ENCODE measurements at places on chromosomes 4 and X. TPM values are rescaled to one million over a fixed set of nuclear protein-coding genes. Genes with fewer than 3 reads are reported as not detected.

DNA sequence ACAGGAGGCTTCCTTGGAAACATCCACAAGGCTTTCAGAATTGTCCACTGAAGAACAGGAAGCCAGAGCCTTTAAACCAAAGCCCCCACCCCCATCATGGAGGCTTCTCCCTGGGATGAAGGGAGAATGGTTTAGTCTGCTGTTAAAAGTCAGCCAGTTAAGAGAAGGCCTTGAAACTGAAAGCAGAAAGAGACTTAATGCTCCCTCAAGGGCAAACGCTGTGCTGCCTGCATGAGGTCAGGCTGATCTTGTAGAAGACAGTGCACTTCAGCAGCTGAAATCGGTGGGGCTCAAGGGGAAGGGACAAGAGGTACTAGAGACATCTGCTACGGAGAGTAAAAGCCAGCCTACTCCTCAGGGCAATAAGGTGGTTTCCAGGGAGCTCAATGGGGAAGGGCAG is 69.0 kb downstream of the HPRT1 start:
- no peaks in the 10 kb centered on the region for H3K4me1 ChIP-seq
- H3K4me3 ChIP-seq: no peak overlapping the region
- H3K36me3 ChIP-seq: peaks cover 4% of the 10 kb centered on the region
- DNase-seq: no peak
- H3K27ac ChIP-seq: no peak overlapping the region

GRCh38 chr4:88104902-88105610 is 53.4 kb downstream of the ABCG2 start:
- no peaks in the 10 kb centered on the region for H3K36me3 ChIP-seq
- no peak for DNase-seq
- H3K27me3 ChIP-seq: no peaks in the 10 kb centered on the region
- no peak overlapping the region for H3K4me3 ChIP-seq

GRCh38 chr4:79927931-79928330 is 145.1 kb downstream of the ANTXR2 start:
- no peak for DNase-seq
- H3K4me1 ChIP-seq: 0 out of 2 replicates have a peak, but pooled peaks cover 3% of the 10 kb centered on the region
- H3K36me3 ChIP-seq: no peaks in the 10 kb centered on the region
- H3K27ac ChIP-seq: no peak overlapping the region
- H3K4me3 ChIP-seq: no peak overlapping the region
- H3K27me3 ChIP-seq: no peaks in the 10 kb centered on the region

The C4orf17 gene
- not detected for total RNA-seq

GRCh38 chr4:22030307-22030706 is 81.7 kb upstream of the KCNIP4 start:
- H3K36me3 ChIP-seq: no peaks in the 10 kb centered on the region
- no peaks in the 10 kb centered on the region for H3K27me3 ChIP-seq
- no peak overlapping the region for H3K4me3 ChIP-seq
- no peaks in the 10 kb centered on the region for H3K4me1 ChIP-seq
- no peak overlapping the region for H3K27ac ChIP-seq

The NEIL3 gene
- 8.3 TPM for total RNA-seq

DNA sequence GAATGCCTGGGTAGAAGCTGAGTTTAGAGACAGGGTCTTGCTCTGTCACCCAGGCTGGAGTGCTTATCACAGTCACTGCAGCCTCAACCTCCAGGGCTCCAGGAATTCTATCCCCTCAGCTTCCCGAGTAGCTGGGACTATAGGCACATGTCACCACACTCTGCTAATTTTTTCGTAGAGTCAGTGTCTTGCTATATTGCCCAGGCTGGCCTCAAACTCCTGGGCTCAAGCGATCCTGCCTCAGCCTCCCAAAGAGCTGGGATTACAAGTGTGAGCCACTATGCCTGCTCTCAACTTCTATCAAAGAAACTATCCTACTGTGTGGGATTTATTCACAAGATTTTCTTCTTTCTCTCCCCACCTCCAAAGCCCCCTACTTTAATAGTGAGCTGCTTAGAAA is 15.7 kb downstream of the MAPK10 start:
- no peak overlapping the region for H3K4me3 ChIP-seq

DNA sequence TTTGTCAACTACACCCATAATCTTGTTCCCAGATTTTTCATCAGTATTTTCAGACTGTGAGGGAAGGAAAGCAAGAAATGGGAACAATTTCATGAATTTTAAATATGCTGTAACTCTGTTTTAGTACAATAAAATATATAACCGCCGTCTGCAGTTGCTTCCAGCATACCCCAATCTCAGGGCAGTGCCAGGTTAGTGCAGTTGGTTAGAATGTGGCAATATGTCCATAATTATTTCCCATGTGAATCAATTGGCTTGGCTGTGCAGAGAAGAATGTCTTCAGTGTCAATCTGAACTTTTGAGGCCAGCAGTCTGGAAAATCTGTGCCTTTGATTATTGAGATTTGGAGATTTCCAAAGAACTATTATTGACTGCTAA is 5.0 kb upstream of the MMAA start:
- no peak overlapping the region for H3K27ac ChIP-seq
- no peaks in the 10 kb centered on the region for H3K36me3 ChIP-seq
- DNase-seq: no peak
- H3K27me3 ChIP-seq: no peaks in the 10 kb centered on the region
- no peak overlapping the region for H3K4me3 ChIP-seq
- H3K4me1 ChIP-seq: no peaks in the 10 kb centered on the region

- H3K27me3 ChIP-seq: no peaks in the 10 kb centered on the region
- H3K4me1 ChIP-seq: peaks cover 4% of the 10 kb centered on the region
- H3K36me3 ChIP-seq: no peaks in the 10 kb centered on the region
- H3K27ac ChIP-seq: no peak overlapping the region
These were observed 63.2 kb downstream of the NHS start for GRCh38 chrX:17438221-17438620.

The MAGEC3 gene
- total RNA-seq: not detected

GRCh38 chr4:185357733-185358440 is 37.8 kb downstream of the LRP2BP start:
- peaks cover 47% of the 10 kb centered on the region for H3K36me3 ChIP-seq
- no peak overlapping the region for H3K4me3 ChIP-seq
- H3K4me1 ChIP-seq: no peaks in the 10 kb centered on the region
- no peak for DNase-seq

- no peaks in the 10 kb centered on the region for H3K4me1 ChIP-seq
- 0 out of 2 replicates have a peak, but pooled peaks cover 2% of the 10 kb centered on the region for H3K36me3 ChIP-seq
- no peak overlapping the region for H3K4me3 ChIP-seq
- no peaks in the 10 kb centered on the region for H3K27me3 ChIP-seq
- DNase-seq: no peak
These were observed 121.8 kb upstream of the ADAMTS3 start for GRCh38 chr4:72690771-72691170.

DNA sequence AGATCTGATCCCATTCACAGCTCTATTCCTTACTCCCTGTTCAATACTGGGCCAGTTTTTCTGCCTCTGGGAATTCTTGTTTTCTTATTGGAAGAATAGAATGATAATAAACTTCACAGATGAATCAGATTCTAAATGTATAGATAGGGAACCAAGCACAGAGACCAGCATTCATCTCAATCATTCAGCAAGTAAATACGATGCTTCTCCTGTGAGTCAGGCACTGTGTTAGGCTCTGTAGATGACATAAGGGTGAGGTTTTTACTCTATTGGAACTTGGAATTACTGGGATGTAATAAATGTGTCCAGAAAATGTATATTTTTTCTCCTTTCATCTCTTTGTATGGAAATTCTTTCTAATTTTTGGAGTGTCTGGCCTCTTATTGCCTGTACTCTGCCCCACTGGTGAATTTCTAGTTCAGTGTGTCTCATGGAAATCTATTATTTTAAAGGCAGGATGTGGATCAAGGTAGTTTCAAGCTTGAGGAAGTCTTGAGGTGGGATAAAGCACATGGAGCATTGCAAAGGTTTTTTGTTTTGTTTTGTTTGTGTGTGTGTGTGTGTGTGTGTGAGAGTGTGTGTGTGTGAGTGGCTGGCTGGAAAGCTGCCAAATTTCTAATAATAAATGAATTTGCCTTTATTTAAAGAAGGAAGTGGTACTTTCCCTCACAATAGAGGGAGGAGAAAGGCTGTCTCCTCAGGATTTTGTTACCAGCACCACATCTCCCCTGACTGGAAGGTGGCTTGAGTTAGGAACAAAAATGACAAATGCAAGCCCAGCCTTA is 117.9 kb upstream of the HS3ST1 start:
- no peak overlapping the region for H3K27ac ChIP-seq
- no peaks in the 10 kb centered on the region for H3K27me3 ChIP-seq
- DNase-seq: no peak
- H3K36me3 ChIP-seq: no peaks in the 10 kb centered on the region

DNA sequence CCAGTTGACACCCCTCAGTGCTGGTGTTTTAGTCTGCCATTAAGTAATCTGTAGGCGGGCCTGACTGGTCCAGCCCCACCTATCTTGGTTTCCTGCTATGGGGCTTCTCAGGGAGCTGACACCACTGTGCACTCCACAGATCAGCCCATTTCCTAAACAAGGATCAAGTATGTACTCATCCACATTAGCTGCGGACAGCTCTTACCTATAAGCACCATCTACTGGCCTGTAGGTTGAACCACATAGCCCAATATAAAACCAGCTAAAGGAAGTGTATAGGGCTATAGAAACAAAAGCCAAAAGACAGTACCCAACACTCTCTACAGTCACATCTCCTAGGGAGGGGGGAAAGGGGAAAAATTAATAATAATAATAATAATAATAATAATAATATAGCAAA is 353.5 kb upstream of the CXorf51B start:
- no peak overlapping the region for H3K4me3 ChIP-seq
- no peaks in the 10 kb centered on the region for H3K36me3 ChIP-seq

DNA sequence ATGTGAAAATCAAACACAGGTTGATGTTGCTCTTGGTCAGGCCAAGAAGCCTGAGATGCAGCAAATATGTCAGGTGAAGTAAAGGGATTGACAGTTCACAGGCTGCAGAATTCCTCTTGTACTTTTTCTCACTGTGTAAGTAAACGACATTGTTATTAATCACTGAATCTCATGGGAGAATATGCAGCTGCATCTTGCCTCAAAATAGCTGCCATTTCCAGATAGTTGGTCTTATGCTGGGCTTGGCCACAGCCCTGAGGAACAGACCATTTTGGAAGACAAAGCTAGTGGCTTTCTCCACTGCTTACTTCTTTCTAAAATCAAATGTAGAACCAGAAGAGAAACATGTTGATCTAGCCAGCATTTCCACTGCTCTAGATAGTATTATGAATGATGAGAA is 403.4 kb upstream of the NR3C2 start:
- no peak overlapping the region for H3K27ac ChIP-seq
- H3K4me3 ChIP-seq: no peak overlapping the region
- no peaks in the 10 kb centered on the region for H3K27me3 ChIP-seq
- H3K4me1 ChIP-seq: no peaks in the 10 kb centered on the region

GRCh38 chr4:108126806-108127205 is 41.9 kb downstream of the LEF1 start:
- DNase-seq: no peak
- H3K36me3 ChIP-seq: no peaks in the 10 kb centered on the region
- no peak overlapping the region for H3K4me3 ChIP-seq
- H3K4me1 ChIP-seq: no peaks in the 10 kb centered on the region
- H3K27me3 ChIP-seq: no peaks in the 10 kb centered on the region

- peaks cover 3% of the 10 kb centered on the region for H3K4me1 ChIP-seq
- H3K27ac ChIP-seq: no peak overlapping the region
- no peaks in the 10 kb centered on the region for H3K36me3 ChIP-seq
These were observed 767.3 kb upstream of the TENM3 start for GRCh38 chr4:181475781-181476507.

- no peak overlapping the region for H3K4me3 ChIP-seq
- H3K36me3 ChIP-seq: no peaks in the 10 kb centered on the region
- DNase-seq: no peak
- no peak overlapping the region for H3K27ac ChIP-seq
- H3K27me3 ChIP-seq: no peaks in the 10 kb centered on the region
These were observed 130.4 kb upstream of the FRMPD4 start for GRCh38 chrX:12007881-12008280.

- no peaks in the 10 kb centered on the region for H3K36me3 ChIP-seq
- H3K27ac ChIP-seq: no peak overlapping the region
- no peaks in the 10 kb centered on the region for H3K4me1 ChIP-seq
- H3K27me3 ChIP-seq: no peaks in the 10 kb centered on the region
These were observed 366.7 kb downstream of the PCDH7 start for GRCh38 chr4:31086756-31087330.

DNA sequence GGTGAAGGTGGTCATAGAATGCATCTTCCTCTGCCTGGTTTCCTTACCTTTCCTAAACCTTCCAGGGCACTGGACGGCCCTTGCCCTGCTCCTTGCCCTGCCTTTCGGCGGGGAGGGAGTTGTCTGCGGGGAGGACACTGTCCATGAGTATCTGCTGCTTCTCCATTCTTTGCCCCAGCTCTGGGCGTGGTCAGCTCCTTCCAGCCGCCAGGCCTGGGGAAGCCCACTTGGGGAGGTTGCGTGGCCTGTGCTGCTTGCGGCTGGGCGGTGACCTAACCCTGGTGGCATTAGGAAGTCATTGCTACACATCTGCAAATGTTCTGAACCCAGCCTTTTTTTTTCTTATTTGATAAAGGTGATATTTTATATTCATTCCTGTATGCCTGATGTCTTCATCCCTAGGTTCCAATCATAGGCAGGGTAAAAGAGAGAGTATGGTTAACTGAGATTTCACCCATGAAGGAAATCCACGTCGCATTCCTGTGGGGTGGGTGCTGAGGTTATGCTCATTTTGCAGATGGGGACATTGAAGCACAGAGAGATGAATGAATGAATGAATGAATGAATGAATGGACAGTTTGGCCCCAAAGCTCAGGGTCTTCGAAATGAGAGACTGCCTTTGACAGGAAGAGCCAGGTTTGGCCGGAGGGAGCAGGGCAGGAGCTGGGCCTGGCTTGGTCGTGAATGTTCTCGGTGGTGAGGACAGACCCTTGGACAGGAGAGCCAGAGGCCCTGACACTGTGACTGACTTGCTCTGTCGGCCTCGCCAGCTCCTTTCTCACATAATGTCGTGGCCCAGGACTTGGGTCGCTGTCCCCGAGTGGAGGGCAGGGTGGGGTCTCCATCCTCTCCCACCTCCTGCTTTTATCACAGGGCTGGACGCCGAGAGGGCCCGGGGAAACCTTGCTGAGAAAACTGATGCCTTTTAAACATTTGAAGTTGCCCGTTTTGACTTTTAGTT is 57.8 kb upstream of the GPR78 start:
- no peak for DNase-seq
- no peaks in the 10 kb centered on the region for H3K36me3 ChIP-seq
- no peaks in the 10 kb centered on the region for H3K4me1 ChIP-seq
- H3K4me3 ChIP-seq: no peak overlapping the region
- H3K27me3 ChIP-seq: no peaks in the 10 kb centered on the region

- H3K36me3 ChIP-seq: no peaks in the 10 kb centered on the region
- DNase-seq: no peak
- no peaks in the 10 kb centered on the region for H3K27me3 ChIP-seq
- no peak overlapping the region for H3K27ac ChIP-seq
- H3K4me3 ChIP-seq: no peak overlapping the region
These were observed 614.7 kb upstream of the EPHA5 start for GRCh38 chr4:66284991-66285451.

All from H9 (cell line).